ENCODE measurements at places on chromosomes 2 and 18. TPM values are rescaled to one million over a fixed set of nuclear protein-coding genes. Genes with fewer than 3 reads are reported as not detected.

Gene GREB1
- polyA plus RNA-seq = 16.3 TPM

Gene SLC14A1
- polyA plus RNA-seq = 4.5 TPM

Gene IL36RN
- not detected for polyA plus RNA-seq

DNA sequence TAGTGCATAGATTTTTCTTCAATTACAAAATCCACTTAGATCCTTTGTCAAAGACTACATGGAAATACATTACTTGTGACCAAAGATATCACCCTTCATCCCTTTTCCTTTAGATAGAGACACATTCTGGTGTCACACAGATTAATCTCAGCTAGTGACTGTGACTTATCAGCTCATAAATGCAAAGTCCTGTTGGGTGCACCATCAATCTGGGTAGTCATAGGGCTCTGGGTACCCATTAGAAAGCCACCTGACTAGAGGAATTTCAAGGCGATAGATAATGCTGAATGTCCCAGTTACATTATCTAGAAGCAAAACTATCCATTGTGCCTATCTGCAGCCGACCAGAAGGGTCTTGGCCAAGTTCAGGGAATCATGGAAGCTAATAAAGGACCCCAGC lies 2.6 kb upstream of the APOB start:
- DNase-seq = no peak

GRCh38 chr2:197839327-197839726 lies 34.9 kb downstream of the PLCL1 start:
- no peak for DNase-seq

- DNase-seq = no peak
These were observed 133.9 kb upstream of the ARL4C start for GRCh38 chr2:234630801-234631261.

DNA sequence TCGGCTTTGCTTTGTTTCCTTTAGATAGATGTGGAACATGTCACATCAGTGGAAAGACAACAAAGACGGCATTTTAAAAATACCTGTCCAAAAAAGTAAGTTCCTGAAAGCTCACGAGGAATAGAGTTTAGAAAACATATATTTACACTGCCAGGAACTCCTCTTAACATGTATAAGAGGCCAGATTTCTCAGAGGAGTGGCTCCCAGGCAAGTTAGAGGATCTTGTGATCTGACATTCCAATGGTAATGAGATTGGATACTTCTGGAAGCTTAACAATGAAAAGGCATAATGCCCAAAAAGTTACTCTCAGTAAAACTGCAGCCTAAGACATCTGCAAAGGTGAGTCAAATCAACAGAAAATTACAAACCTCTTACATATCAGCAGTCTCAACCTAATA lies 77.1 kb downstream of the CYRIA start:
- DNase-seq = no peak

Data from left renal pelvis (tissue), 4 donors.